ENCODE measurements at places on chromosomes 12 and 14.

DNA sequence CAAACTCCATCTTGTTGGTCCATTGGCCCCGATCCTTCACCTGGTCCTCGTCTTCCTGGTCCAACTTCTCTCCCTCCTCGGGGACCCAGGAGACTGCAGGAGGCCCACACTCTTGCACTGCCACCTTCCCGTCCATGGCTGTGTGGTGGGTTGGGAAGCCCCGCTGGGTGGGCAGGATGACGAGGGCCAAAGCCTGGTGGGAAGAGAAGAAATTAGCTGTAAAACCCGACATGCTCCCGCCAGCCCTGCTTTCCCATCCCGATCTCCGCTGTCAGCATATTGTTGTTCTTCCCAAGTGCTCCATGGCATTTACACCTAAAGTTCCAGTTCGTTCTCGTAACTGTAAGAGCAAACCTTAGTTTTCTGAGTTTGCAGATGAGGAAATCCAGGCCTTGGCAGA, 4.1 kb downstream of the SLC6A12 start:
- DNase-seq = no peak

- DNase-seq = no peak
Observed at GRCh38 chr12:3473171-3473570, 17.8 kb upstream of the PRMT8 start.

- DNase-seq = no peak
Observed at GRCh38 chr12:13340149-13340548, 143.6 kb downstream of the EMP1 start.

- DNase-seq = no peak
Observed at GRCh38 chr14:85895603-85896002, 365.7 kb downstream of the FLRT2 start.

DNA sequence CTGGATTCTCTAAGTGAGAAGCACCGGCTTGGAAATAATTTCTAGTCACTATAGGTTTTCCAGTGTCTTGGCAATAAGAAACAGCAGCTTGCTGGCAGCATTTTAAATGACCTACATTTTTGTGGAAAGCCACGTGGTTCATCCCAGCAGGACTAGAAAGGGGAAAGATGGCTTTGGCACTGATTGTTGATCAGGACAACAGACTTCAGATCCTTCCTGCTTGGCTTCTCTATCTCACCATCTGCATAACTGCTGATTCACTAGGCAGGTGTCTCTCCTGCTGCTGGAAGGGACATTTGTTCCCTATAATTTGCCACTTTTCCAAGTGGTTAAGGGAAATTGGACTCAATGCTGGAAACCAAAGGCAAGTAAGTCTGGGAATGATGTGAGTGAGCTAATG, 131.0 kb downstream of the TTC8 start:
- no peak for DNase-seq

- DNase-seq = no peak
Observed at GRCh38 chr14:52563120-52563519, 10.5 kb downstream of the GPR137C start.

GRCh38 chr14:90611936-90612335, 204.3 kb downstream of the TTC7B start:
- DNase-seq = no peak

DNA sequence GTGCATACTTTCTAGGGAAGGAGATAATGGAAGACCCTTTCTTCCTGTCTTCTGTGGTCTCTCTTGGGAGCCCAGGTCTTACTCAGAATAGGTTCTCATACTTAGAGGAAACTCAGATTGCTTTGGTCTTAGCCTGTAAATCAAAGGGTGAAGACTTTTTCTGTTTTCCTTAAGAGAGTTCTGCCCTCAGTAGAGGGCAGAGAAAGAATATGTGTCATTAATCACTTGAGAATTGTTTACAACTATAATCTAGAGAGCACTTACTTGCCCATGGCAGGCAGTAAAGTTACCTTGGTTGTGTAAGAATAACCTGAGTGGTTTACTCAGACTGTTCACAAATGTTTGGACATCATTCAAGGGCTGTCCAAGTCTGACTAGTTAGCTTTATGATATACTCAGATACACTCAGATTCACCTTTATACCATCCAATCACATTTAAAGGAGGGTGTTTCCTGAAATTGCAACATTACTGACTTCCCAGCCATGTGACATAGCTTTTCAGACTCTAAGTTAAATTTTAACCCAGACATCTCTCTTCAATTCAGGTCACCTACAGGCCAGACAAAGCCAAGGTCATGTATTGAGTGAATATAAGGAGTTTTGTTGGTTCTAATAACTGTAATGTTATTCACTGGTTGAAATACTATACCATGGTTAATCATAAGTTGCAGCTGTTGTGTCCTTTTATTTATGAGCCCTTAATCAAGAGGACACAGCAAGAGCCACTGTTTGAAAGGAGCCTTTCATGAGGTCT, 372.2 kb downstream of the RAD51B start:
- no peak for DNase-seq

DNA sequence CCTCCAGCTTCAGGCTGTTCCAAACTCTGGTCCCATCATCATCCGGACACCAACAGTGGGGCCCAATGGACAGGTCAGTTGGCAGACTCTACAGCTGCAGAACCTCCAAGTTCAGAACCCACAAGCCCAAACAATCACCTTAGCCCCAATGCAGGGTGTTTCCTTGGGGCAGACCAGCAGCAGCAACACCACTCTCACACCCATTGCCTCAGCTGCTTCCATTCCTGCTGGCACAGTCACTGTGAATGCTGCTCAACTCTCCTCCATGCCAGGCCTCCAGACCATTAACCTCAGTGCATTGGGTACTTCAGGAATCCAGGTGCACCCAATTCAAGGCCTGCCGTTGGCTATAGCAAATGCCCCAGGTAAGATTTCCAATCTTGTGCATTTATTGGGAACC, 3.3 kb downstream of the SP1 start:
- DNase-seq = no peak

GRCh38 chr14:51644217-51644933, 7.3 kb upstream of the FRMD6 start:
- DNase-seq = no peak

DNA sequence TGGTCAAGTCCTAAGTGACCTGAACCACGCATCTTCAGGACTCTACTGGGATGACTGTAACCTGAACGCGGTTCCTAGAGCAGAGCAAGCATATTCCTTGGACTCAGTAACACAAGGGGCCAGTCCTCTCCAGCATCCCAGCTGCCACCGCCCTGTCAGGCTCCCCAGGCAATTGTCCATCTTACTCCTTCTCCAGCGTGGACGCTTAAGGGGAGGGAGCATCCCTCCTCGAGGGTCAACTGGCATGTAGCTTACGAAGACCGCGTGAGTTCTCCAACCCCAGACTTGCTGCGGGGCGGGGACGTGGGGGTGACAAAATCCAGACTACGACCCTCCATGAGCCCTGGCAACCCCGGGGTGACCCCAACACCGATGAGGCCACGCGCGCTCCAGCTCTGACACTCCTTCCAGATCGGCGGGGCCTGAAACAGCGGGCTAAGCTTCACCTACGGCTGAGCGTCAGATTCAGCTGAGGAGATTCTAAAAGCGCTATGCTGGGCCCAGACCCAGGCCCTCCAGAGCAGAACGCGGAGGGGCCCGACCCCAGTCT, 846 bp upstream of the MTHFD1 start:
- DNase-seq = no peak

DNA sequence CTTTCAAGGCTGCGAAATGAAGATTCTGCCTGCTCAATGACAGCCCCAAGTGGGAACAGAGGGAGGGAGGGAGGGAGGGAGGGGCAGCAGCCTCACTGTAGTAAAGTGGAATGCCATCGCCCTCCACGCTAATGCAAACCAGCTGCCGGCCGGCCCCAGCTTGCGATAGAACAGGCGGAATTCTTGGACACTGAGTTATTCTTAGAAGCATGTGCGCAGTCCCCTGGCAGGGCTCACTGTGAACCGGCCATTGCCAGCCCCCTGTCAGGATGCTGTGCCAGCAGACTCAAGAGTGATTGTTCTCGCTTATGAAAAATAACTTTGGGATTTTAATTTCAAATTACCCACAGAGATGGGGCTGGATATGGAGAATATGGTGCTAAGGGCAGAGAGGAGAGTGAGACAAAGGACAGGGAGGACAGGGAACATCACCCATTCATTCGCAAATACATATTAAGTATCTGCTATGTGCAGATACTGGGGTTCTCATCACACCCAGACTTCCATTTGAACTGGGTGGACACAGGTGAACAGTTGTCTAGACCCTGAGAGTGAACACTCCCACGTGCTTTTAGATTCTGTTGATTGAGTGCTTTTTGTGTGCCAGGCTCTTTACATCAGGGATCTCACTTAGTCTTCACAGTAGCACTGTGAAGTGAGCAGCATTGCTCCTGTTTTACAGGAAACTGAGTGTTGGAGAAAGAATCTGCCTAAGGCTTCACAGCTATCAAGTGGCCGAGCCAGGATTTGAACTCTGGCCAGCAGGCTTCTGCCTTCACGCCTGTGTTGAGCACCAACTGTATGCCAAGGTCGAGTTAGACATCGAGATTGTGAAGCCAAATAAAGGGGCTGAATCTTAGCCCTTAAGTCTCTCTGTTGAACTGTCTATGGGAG, 192.9 kb downstream of the C12orf75 start:
- no peak for DNase-seq

DNA sequence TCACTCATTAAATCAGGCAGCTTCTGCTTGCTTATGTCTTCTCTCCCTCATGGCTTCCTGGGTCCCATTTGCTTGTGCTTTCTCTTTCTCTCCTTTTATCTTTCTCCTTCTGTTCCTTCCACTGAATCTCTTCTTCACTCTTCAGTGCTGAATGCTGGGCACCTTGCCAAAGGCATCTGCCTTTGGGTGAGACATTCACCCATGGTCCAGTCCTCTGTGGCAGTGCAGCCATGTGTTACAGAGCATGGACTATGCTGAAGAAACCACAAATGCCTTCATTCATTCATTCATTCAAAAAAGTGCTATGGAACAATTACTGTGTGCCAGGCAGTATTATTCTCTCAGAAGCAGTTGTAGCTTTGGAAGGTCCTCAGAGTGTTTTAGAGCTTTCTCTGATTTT, 344.4 kb upstream of the STXBP6 start:
- no peak for DNase-seq

Data from MV-4-11 (cell line).